ENCODE measurements at places on chromosomes 2 and 18.

GRCh38 chr18:48660346-48661228 is 121.8 kb downstream of the CTIF start:
- DNase-seq: no peak

DNA sequence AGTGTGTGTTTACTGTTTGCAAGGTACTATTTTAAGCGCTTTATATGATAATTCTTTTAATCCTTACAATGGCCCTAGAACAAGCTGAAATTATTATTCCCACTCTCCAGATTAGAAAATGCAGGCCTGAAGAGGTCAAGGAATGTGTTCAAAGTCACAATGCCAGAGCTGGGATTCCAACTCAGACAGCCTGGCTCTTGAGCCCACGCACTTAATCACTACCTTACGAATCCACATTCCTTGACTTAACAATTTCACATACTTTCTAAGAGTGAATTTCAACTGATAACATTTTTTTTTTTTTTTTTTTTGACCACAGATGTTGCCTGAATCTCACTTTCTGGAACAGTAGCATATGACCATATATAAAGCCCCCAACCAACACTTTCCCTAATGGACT is 400.3 kb downstream of the NCKAP5 start:
- no peak for DNase-seq

DNA sequence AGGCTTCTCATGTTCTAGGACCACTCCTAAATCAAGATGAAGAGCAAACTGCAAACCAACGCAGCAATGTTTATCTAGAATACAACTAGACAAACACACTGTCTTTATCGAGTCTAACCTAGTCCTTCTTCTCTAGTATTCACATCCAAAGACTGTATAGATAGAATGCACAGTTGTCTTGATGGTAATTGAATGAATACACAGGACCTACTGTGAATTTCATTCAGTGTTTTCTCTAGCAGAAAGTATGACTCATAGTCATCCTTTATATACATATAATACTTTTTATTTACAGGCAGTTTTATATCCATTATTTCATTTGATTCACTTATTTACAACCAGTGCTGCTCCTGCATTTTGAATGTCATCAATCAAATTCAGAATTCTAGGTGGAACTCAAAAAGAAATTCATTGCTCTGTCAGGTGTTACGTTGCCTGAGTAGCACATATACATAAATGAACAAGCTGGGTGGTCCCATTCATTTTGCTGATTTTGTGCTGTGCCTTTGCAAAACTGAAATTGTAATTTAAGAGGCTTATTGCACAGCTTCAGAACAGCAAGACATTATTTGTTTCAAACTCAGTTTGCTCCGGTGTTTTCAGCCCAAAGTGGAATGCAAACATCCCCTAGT is 374.8 kb downstream of the EPHA4 start:
- no peak for DNase-seq

DNA sequence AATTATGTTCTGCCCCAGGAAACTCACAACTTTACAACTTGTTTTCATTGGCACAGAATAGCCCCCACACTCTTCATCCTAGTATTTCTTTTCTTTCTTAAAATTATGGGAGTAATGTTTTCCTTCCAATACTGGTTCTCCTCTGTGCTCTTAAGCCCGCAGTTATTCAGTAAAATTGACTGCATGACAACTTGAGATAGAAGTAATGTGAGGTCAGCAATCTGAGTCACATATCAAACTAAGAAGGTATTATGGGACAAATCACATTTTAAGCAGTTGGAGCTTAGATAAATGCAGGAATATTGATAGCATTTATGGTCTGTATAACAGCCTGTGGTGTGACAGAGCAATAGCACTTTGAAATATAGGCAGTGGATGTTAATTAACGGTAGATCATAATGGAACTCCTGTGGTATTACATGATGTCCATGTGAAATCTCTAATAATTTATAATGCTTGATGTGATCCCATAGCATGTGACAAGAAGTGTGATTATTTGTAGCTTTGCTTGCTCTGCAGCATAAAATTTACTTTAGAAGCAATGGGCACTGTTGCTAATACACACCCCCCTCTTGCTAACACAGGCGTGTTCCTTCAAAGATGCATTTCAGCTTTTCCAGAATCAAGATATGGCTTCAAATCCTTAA is 351.4 kb upstream of the CDH20 start:
- DNase-seq: no peak

DNA sequence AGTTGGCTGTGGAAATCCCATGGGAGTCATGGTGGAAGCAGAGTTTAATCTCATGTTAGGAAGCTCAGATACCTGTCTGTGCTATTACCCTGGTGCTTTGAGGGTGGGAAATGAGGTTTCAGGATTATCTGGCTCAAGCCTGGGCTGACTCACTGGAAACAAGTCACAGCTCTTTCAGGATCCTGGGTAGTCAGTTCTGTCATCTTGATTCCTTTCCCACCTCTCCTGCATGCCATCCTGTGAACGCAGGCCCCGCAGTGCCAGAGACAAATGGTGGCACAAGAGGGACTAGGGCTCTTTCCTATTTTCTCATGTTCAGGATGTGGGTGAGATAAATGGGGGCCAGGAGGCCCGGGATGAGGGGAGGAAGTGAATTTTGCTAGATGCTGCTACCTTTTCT is 3.7 kb upstream of the FAM136A start:
- no peak for DNase-seq

DNA sequence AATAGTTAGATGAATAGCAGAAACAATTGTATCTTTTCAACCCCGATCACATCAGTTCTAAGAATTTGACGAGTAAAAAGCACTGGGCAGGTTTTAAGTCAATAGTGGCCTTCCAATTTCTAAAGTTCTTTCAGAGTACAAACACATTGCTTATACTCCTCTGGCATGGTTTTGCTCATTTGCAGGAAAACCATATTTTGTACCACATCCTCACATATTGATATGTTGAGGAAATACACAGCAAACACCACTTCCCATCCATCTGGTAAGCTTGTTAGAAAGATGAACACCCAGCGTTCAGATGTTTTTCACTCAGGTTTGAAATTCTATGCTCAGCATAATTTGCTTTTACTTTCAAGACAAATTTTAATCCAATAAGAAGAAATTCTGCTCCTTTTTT is 344.6 kb upstream of the ACVR2A start:
- DNase-seq: no peak

DNA sequence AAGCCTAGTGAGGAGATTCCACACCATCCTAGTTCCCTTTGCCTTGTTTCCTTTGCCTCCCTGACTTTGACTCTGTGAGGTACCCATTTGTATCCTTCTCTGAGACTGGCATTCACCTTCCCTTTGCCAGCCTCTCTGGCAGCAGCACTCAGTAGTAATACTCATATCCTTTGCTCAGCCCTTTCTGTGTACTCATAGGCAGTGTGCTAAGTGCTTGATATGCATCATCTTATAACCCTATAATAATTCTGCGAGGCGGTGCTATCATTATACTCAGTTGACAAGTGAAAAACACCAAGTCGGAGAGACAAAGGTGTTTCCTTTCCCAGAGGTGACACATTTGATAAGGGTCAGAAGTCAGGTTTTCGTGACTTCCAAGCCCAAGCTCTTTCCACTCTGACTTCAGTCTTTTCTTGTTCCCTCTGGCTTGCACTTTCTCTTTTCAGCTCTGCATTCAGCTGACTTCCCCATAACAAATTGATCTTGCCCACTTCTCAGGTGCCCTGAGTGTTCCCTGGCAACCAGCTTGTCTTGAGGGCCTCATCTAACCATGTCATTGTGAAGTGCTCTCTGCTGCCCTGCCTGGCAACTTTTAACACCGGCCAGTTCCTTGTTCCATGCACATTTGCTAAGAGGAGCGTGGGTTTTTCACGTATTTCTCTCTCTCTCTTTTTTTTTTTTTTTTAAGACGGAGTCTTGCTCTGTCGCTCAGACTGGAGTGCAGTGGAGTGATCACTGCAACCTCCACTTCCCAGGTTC is 94.5 kb upstream of the UPP2 start:
- DNase-seq: no peak

DNA sequence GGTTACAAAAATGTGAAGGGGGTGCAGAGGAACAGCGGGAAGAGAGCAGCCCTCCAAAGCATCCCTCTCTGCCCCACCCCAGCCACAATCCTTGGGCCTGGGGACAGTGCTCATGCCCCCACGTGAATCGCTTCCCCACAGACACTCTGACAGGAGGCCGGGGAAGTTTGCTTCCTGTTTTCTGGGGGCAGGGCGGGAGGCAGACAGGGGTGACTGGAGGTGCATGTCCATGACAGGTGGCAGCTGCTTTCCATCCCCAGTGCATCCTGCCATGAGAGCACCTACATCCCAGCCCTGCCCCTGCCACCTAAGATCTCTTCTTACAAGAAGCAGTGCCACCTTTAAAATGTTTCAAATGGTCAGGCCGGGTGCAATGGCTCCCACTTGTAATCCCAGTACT is 47.2 kb upstream of the UBE2F start:
- no peak for DNase-seq

- no peak for DNase-seq
Observed at GRCh38 chr2:232310121-232310520, 68.4 kb upstream of the ALPP start.

- DNase-seq: no peak
Observed at GRCh38 chr2:227867386-227867785, 4.0 kb upstream of the DAW1 start.

DNA sequence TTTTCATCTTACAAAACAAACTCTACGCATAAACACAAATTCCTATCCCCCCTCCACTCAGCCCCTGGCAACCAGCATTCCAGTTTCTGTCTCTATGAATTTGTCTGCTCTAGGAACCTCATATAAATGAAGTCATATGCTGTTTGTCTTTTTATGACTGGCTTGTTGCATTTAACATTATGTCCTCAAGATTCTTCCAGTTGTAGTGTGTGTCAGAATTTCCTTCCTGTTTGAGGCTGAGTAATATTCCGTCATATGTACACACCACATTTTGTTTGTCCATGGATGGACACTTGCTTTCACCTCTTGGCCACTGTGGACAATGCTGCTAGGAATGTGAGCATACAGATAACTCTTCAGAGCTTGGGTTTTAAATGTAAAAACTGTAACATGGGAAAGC is 272.1 kb downstream of the GBX2 start:
- no peak for DNase-seq

GRCh38 chr2:175293776-175294175 is 112.3 kb upstream of the ATP5MC3 start:
- no peak for DNase-seq

GRCh38 chr2:63643486-63643885 is 54.7 kb downstream of the MDH1 start:
- DNase-seq: no peak

DNA sequence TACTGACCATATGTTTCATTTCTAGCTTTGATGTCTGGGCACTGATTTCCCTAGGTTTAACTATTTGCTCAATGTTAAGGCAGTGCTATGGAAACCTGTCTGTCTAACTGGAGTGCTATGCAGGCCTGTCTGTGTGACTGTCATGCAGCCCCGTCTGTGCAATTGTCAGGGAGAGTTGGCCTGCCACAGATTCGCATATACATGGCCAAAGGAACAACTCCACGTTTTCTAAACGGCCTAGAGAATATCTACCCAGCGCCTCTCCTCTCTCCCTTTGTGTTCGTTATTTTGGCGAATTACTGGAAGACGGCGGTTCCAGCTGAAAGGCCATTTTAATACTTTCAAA is 59.6 kb upstream of the PSME4 start:
- DNase-seq: no peak

- no peak for DNase-seq
Observed at GRCh38 chr2:207970826-207971180, 54.5 kb downstream of the PLEKHM3 start.

DNA sequence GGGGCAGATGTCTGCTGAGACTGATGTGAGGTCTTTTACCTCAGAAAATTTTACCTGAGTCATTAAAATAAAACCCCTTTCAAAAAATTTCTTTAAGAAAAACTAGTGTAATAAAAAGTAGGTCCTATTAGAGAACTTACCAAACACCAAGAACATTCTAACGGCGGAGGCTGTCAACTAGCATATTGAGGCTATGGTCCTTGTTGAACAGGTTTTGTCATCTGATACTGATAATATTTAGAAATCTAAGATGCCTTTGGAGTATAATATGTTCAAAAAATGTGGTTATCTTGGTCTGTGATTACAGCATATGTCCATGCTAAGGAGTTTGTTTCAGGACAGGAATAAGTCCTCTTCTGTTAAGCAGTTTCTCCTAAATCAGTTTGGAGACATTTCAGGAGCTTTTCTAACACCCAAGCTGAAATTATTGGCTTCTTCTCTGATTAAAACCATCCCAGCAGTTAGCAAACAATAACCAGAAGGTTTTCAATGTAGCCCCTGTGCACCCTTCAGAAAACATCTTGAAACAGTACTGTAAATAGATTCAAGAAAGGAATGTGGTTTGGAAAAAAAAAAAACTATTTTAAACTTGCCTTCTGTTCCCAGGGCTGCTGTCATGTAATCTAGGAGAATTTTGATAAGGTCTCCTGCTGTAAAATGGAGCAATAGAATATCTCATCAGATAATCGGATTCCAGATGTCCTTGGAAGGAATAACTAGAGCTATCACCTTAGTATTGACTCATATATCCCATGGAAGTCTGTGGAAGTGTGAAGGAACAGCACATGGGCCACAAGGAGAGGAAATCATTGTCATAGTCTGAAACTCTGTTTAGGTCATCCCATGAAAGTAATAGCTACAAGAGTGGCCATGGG is 58.7 kb upstream of the B3GNT2 start:
- no peak for DNase-seq

DNA sequence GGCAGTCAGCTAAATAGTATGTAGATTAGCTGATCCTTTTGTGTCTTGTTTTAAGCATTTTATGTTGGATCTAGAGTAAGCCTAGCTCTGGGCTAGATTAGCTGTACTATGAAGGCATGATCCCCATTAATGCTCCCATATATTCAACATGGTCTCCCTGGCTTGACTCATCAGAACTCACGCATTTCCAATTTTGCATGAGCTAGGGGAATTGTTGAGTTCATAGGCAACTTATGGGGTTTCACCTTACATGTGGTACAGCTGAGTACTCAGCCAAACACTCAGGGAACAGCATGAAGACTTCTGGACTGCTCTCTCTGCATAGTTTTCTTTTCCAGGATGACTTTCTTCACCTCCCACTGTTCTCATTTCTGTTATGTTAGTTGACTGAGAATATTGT is 248.2 kb downstream of the TMX3 start:
- DNase-seq: no peak

- DNase-seq: no peak
Observed at GRCh38 chr18:32760391-32760790, 12.4 kb downstream of the KLHL14 start.

DNA sequence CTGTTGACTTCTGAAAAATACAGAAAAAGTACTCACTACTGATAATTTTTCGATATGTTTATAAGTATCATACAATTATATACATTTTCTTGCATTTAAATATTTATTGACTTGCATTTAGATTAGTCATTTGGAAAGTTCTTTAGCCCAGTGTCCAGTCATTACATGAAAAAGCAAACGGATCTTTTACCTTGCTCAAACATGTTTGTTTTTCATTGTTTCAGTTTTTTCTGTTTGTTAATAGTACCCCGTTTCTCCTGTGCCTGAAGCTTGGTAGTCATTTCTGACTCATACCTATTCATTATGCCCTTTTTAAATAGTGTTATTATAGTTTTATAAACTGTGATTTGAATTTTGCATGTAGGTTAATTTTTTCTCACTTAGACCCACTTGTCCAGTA is 28.1 kb downstream of the CEP192 start:
- no peak for DNase-seq

GRCh38 chr18:61841706-61842105 is 51.1 kb downstream of the RNF152 start:
- DNase-seq: no peak
